ENCODE measurements at places on chromosomes 11 and 22.

DNA sequence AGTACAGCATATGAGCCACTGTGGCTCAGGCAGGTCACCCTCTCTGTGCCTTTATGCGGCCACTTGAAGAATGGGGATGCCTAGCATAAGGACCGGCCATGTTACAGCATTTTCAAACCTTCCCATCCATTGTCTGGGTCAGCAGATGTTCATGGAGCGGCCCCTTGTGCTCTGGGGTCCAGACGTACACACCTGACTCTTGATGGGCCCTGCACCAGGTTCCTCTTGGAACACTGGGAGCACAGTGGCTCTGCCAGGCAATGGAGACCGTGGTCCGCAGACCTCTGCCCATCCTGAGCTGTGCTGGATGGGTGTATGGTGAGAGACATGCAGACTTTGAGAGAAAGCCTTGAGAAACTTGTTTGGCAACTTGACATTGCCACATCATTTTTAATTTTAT, 9.8 kb downstream of the PRDM11 start:
- H3K4me3 ChIP-seq, result no peak overlapping the region
- no peaks in the 10 kb centered on the region for H3K4me1 ChIP-seq
- no peak for DNase-seq
- H3K27me3 ChIP-seq, result no peaks in the 10 kb centered on the region
- no peaks in the 10 kb centered on the region for H3K36me3 ChIP-seq

- H3K27ac ChIP-seq, result no peak overlapping the region
- H3K4me3 ChIP-seq, result no peak overlapping the region
- no peak for DNase-seq
- H3K36me3 ChIP-seq, result peaks cover 12% of the 10 kb centered on the region
Observed at GRCh38 chr11:890794-891540, 19.6 kb downstream of the CHID1 start.

GRCh38 chr11:119612814-119613213, 116.2 kb downstream of the NECTIN1 start:
- DNase-seq, result no peak
- peaks cover 6% of the 10 kb centered on the region for H3K4me1 ChIP-seq
- no peak overlapping the region for H3K4me3 ChIP-seq
- no peaks in the 10 kb centered on the region for H3K36me3 ChIP-seq
- no peaks in the 10 kb centered on the region for H3K27me3 ChIP-seq

- H3K4me1 ChIP-seq, result no peaks in the 10 kb centered on the region
- H3K27me3 ChIP-seq, result peaks cover 7% of the 10 kb centered on the region
- no peaks in the 10 kb centered on the region for H3K36me3 ChIP-seq
- H3K4me3 ChIP-seq, result no peak overlapping the region
Observed at GRCh38 chr11:15113381-15113780, 1.3 kb upstream of the INSC start.

DNA sequence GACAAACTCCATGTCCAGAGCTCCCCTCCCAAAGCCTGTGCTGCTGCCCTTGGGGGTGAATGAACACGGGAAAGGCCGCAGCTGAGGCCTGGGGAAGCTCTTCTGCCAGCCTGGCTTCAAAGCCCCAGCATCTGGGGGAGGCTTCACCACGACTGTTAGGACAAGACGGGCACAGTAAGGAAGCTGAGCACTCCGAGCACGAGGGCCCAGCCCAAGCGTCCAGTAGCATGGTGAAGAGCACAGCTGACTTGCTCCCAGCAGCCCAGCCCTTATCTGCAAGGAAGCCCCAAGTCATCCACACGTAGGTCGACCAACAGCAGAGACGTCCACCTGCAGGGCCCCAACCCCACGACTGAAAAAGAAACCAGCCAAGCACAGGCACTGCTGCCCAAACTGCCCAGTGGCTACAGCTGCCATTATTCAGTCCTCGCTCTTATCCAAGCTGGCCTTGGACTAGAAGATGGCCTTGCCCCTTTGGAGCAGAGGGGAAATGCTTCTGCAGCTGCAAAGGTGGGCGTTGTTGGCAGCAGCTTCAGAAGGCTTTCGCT, 62.5 kb downstream of the SHANK2 start:
- no peaks in the 10 kb centered on the region for H3K27me3 ChIP-seq
- H3K36me3 ChIP-seq, result no peaks in the 10 kb centered on the region
- no peak for DNase-seq
- no peak overlapping the region for H3K27ac ChIP-seq
- no peaks in the 10 kb centered on the region for H3K4me1 ChIP-seq
